ENCODE measurements at places on chromosomes 3 and 15. TPM values are rescaled to one million over a fixed set of nuclear protein-coding genes. Genes with fewer than 3 reads are reported as not detected.

ACKR2 gene
- total RNA-seq, result 0.64 TPM

- DNase-seq, result peak; percentile 86
- peak within 1 kb of the TSS; percentile 98 for H3K4me3 ChIP-seq
- no peaks in the 10 kb centered on the region for H3K36me3 ChIP-seq
Measured at GRCh38 chr15:34988027-34988902, at the start of gene ZNF770. TSS of gene ZNF770 (minus strand) at chr15:34988287. CDS start at chr15:34983434, 4,853 bp downstream.

MELTF gene
- 31.8 TPM for total RNA-seq

- no peak overlapping the region for H3K27ac ChIP-seq
- peaks cover 1% of the 10 kb centered on the region for H3K4me1 ChIP-seq
- no peaks in the 10 kb centered on the region for H3K36me3 ChIP-seq
- DNase-seq, result no peak
- no peak overlapping the region for H3K4me3 ChIP-seq
- H3K27me3 ChIP-seq, result no peaks in the 10 kb centered on the region
Measured at GRCh38 chr3:63470745-63471144, 181.7 kb upstream of the SNTN start.

DNA sequence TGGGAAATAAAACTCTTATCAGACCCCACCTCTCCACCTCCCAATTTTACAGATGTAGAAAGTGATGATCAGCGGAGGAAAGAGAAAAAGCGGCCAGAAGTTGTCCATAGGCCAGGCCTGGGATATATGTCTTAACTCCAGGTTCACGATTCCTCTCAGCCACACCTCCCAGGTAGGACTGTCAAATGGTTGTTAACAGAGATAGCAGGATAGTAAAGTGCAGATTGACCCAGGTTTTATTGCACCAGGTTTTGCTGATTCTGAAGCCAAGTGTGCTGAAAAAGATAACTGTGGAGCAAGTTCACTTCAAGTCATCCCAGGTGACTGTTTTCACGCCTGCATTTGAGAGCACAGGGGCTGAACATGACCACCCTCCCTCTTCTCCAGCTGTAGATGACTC lies 36.1 kb downstream of the LSM3 start:
- H3K36me3 ChIP-seq, result peaks cover under 1% of the 10 kb centered on the region
- no peak overlapping the region for H3K4me3 ChIP-seq
- peaks cover 2% of the 10 kb centered on the region for H3K27me3 ChIP-seq

CLDN18 gene
- not detected for total RNA-seq

- peaks cover 35% of the 10 kb centered on the region for H3K4me1 ChIP-seq
- peak overlapping the region; percentile 83 for H3K4me3 ChIP-seq
- H3K27ac ChIP-seq, result peak overlapping the region; percentile 94
- peak; percentile 71 for DNase-seq
- H3K27me3 ChIP-seq, result no peaks in the 10 kb centered on the region
Measured at GRCh38 chr3:197226179-197226578, 72.2 kb downstream of the DLG1 start.

GRCh38 chr15:42549741-42550392 lies 1.2 kb downstream of the HAUS2 start:
- peaks cover 12% of the 10 kb centered on the region for H3K27me3 ChIP-seq
- H3K4me3 ChIP-seq, result peak overlapping the region; percentile 97
- no peak overlapping the region for H3K27ac ChIP-seq
- H3K4me1 ChIP-seq, result peaks cover 19% of the 10 kb centered on the region
- no peaks in the 10 kb centered on the region for H3K36me3 ChIP-seq
